ENCODE measurements at places on chromosomes 7 and 10.
A peak's percentile ranks its signal among the peaks of the same experiment; 100 is the strongest.

DNA sequence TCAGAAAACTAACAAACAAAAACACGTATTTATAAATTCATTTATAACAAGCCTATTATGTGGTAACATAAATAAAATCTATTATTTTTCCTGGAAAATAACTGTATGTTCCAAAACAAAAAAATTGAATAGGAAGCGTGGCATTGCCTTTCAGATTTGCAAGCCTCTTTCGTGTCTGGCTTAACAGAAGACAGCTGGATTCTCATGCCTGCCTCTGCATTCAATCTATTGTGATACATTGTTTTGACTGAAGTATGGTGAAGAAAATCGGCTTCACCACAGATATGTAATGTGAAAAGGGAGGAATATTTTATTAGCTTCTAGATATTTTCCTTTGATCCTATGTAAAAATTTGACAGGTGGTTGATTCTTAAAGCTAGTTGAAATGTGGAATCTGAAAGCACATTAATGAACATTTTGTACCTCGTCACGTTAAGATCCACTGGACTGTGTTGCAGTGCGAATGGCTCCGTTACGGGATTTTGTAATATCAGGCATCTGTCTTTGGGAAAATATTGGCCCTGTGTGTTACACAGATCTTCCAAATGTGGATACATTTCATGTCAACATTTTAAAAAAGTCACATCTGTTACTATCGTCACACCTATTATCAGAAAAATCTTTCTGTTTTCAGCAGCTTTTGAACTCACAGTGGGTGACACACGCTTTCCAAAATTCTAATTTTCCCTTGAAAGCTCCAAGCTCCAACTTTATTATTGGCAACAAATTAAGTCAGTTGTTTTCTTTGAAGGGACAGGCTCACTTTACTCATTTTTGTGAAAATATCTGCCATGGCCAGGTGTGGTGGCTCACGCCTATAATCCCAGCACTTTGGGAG, 26.2 kb downstream of the PALD1 start:
- DNase-seq, result no peak

DNA sequence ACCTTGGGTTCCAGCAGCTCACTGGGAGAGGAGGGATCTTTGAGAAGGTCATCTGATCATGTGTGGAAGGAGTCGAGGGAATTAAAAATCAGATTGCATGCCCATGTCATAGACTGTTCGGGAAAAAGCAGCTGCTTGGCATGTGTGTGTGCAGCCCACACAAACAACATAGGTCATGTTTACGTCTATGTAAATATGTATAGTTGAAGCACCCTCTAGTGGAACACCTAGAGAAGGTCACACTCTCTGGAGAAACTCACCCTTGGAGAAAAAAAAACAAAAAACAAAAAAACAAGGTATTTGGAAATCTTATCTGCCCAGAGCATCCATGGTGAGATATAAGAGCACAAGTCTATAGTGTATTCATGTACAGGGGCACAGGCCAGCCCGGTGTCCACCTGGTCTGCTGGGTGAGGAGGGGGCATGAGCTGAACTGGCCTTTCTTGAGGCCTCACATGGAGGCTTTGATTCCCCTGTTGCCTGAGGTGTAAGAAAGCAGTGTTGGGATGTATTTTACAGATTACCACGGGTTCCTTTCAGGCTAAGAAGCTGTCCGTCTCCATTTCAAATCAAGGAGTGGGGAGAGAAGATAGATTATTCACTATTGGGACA, 98.0 kb downstream of the NPY start:
- peak; percentile 43 for DNase-seq

DNA sequence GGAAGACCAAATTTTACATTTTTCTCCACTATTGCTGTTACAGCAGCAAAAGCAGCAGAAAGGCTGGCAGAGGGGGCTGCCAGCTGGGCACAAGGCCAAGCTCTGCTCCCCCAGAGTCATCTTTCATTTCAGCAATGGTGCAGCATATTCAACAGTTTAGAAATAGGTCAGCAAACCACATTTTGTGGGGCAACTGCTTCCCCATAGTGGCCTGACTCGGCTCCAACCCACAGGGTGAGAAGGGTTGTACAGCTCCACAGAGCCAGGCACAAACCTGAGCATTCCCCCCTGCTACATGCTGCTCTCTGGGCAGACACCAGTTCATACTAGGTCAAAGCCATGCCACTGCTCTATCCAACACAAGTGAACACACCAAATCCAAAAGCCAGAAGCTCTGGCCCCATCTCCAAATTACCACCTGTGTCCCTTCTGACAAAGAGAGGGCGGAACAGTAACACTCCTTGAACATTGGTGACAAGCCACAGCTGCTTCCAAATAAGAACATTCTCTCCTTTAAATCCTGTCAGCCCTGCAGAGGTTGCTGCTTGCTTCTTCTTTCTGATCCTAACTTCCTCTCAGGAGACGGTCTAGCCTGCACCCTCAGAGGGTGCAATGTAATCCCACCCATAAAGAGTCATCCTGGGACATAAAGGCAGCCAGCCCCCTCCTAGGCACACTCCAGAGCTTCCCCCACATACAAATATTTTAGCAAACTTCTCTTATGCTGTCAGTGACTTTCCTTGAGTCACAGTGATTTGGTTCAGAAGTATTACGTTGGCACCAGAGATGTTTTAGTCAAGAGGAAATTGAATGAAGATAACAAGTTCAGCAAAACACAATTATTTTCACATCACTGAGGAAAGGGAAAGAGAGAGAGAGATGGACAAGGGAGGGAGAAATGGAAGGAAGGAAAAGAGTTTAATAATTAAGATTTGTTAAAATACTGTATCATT, 39.0 kb upstream of the SLIT1 start:
- DNase-seq, result no peak

GRCh38 chr7:90726623-90727022, 130.5 kb downstream of the CDK14 start:
- DNase-seq, result peak; percentile 27

DNA sequence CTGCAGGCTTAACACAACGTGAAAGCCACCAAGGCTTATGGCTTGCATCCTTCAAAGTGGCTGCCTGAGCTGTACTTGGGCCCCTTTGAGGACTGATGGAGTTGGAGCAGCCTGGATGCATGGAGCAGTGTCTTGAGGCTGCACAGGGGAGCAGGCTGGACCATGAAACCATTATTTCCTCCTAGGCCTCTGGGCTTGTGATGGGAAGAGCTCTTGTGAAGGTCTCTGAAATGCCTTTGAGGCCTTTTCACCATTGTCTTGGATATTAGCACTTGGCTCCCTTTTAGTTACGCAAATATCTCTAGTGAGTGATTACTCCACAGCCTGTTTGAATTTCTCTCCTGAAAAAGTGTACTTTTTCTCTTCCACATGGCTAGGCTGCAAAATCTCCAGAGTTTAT, 201.2 kb upstream of the NPY start:
- DNase-seq, result no peak

Measured in bronchial epithelial cell (primary cell).